ENCODE measurements at places on chromosomes 5 and 9. TPM values are rescaled to one million over a fixed set of nuclear protein-coding genes. Genes with fewer than 3 reads are reported as not detected.

DNA sequence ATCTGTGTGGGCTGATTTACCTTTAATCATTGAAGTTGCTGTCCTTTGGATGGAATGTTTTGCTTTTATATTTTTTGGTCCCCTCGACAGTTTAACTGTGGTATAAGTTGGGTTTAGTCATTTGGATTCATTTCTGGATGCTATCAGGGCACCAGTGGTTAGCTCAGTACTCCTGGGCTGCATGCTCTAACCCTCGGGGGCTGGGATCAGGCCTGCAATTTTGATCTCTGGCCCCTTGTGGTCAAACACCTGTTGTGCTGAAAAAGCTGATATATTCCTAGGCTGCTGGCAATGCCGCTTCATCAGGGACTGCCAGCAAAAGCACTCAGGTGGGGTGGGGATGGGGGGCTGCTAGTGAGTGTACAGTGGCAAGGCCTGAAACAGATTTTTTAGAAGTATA, 440.4 kb upstream of the RIOK2 start:
- no peak overlapping the region for H3K4me3 ChIP-seq
- no peaks in the 10 kb centered on the region for H3K4me1 ChIP-seq
- DNase-seq: no peak

- no peak overlapping the region for H3K27ac ChIP-seq
- no peaks in the 10 kb centered on the region for H3K27me3 ChIP-seq
Measured at GRCh38 chr9:26341545-26341944, 551.1 kb downstream of the CAAP1 start.

Gene C5orf46
- total RNA-seq: not detected

Gene KIF12
- total RNA-seq: not detected

Gene HAVCR1
- not detected for total RNA-seq

All from Karpas-422 (cell line).